Activated CD8-positive, alpha-beta memory T cell treated with anti-CD3 and anti-CD28 coated beads for 1 hour (primary cell): ENCODE measurements at places on chromosomes 1 and 21.
A peak's percentile ranks its signal among the peaks of the same experiment; 100 is the strongest.

- DNase-seq: no peak
These were observed 17.3 kb downstream of the METTL13 start for GRCh38 chr1:171798765-171799164.

GRCh38 chr1:208241512-208241911, 2.7 kb downstream of the PLXNA2 start:
- no peak for DNase-seq

GRCh38 chr1:30738040-30738714, 14.8 kb upstream of the MATN1 start:
- no peak for DNase-seq

DNA sequence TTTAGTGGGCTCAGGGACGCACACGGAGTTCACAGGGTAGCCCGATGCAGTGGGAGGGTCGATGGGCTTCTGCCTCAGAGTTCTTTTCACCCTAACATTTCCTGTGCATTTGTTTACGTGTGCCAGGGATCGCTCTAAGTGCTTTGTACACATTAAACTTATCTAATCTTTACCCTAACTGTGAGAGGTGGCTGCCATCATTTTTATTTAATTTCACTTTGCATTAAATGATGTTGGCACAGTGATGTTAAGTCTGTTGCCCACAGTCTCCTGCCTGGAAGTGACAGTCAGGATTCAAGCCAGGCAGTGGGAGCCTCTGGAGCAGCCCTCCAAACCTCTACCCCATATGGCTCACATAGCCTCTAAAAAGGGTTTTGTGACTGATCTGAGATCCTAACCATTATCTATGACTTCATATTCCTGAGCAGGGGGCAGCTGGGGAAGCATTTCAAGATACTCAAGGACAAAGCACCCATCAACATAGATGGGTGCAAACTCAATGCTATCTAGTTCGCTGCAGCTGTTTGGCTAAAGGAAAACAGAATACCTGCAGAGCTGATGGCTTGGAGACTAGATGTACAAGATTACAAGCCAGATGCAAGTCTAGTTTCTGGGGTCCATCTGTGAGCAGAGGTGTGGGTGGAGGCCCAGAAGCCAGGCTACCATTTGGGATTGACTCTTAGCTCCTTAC, 303.8 kb downstream of the DISC1 start:
- no peak for DNase-seq

- peak; percentile 61 for DNase-seq
These were observed at the start of gene C21orf91 for GRCh38 chr21:17819114-17819876. C21orf91 (minus strand) TSS chr21:17819356; CDS start chr21:17818318, 1,038 bp downstream.

GRCh38 chr1:29259802-29260441, 23.6 kb downstream of the PTPRU start:
- no peak for DNase-seq

GRCh38 chr1:174157157-174157806, 2.0 kb upstream of the RABGAP1L start:
- no peak for DNase-seq

DNA sequence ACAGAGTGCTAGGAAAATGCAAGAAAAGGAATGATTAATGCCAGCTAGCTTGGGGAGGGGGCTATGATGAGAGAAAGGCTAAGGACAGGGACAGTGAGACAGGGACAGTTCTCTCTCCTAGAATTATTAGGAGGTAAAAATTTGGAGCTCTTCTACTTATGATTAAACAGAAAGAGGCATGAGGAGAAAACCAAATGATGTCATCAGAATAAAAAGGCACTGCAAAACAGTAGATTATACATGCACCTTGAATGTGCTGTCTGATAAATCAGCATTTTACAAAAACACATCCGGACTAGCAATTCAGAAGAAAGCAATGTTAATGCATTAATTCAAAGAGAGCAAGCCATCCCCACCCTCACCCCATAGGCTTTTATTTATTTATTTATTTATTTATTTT, 277.5 kb downstream of the RGS7 start:
- DNase-seq: no peak

DNA sequence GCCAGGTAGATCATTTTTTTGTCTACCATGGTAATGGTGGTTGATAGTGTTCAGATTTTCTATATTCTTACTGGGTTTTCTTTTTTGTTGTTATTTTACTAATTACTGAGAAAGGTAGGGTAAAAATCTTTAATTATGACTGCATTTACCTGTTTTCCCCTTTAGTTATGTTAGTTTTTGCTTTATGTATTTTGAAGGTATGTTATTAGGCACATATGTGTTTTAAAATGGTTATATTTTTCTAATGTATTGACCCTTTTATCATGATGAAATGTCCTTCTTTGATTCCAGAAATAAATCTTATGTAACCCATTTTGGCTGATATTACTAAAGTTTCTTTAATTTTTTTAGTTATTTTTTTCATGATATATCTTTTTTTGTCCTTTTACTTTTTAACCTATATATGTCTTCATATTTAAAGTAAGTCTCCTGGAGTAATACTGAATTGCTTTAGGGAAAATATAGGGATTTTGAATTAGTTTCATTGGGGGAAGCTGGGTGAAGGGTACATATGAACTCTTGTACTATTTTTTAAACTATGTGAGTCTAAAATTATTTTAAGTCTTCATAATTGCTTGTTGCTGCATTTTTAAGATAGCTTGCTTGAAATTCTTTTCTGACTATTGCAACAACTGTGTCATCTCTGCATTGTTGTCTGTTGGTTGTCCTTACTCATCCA, 22.4 kb downstream of the SLC35A3 start:
- no peak for DNase-seq

DNA sequence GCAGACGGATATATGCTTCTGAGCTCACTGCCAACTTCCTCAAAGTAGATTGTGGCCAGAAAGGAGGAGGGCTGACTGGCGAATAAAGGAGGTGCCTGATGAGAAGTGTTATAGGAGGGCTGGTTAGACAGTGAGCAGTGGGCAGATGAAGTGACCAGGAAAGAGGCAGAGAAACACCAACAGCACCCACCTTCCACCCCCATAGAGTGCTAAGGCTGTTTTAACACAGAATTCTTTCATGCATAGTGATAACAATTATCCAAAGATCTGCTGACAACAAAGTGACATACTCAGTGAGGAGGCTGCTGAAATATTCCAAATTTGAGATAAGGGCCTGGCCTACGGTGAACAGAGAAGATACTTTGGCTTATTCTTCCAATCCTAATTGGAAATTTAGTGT, 21.2 kb upstream of the MTR start:
- DNase-seq: no peak

DNA sequence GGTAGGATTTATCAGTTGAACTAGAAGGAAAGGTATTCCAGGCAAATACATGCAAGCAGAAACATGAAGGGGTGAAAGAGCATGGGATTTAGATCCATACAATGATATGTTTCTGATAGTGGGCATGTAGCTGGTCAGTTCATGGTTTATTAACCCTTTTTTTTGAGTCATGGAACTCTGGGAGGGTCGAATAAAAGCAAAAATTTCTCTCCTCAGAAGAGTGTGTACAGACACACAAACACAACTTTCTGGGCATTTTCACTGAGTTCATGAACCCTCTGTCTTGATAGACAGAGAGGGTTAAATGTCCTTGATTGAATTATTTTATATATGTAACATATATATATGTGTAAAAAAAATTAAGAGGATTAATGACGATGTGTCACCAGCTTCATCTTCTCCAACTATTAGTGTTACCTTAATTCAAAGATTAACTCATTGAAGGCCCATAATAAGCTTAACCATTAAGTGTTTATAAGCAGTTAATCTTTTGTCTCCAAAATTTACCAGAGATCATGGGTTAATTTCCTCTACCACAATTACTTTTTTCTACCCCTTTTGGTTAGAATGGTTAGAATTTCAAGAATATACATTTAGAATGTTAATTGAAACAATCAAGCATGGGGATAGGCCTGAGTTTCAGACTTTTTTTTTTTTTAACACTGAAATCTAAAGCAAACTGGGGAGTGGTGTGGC, 4.6 kb downstream of the JUN start:
- DNase-seq: no peak

DNA sequence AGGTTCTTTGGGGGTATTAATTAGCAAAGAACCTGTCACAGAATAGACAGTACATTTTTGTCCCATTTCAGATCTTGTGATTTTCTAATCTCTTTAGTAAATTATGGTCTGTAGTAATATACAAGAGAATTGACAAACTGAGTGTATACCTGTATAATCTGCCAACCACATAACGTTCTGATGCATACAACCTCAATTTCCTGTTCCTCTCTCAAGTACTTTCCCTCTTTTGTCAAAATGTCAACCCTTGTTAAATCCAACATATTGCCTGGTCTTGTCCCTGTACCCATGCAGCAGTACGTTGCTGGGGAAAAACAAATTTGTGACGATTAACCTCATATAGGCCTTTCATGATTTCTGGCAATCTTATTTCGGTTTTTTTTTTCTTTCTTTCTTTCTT, 1.1 kb downstream of the ARV1 start:
- DNase-seq: no peak

DNA sequence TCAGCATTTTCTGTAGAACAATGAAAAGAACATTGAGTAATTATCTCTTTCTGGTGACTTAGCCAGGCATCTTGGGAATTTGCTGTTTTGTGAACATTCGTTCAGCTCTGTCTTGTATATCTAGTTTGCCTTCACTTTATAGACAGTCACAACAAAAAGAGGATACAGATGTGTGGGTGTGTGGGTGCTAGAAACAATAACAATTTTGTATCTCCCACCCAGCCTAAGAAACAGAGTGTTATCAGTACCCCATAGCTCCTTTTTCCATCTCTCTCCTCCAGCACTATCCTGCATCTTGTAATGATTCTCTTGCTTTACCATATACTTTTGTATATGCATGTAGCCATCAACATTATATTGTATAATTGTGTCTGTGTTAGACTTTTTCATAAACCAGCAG, 33.0 kb downstream of the AK4 start:
- no peak for DNase-seq

DNA sequence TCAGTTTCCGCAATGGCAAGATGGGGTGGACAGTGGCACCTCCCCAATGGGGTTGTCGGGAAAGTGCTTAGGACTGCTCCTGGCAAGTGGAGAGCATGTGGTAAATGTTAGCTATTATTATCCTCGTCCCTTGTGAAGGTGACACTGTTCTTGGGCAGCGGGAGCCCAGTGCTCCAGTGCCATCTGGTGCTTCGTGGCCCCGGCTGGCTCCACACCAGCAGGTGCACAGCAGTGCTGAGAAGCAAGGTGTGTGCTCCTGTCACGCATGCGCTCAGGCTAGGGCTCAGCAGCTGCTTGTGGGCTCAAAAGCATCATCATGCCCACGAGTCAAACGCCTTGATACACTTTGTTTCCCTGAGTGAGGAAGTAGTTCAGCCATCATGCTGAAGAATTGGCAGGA, 24.9 kb upstream of the KCNC4 start:
- no peak for DNase-seq

GRCh38 chr1:24181619-24182018, 5.5 kb downstream of the IFNLR1 start:
- no peak for DNase-seq

- no peak for DNase-seq
These were observed 355.6 kb downstream of the PRDM2 start for GRCh38 chr1:14055442-14056223.
